ENCODE measurements at places on chromosomes 1 and 21. TPM values are rescaled to one million over a fixed set of nuclear protein-coding genes. Genes with fewer than 3 reads are reported as not detected.

Gene OR2T33
- total RNA-seq, result not detected

Gene GUK1
- 190 TPM for total RNA-seq

Gene MAP7D1
- total RNA-seq, result 142 TPM

Gene NHLH1
- not detected for total RNA-seq

Gene URB1
- total RNA-seq, result 3.5 TPM

Gene EXTL1
- under 0.01 TPM for total RNA-seq

Gene CDA
- total RNA-seq, result 7.5 TPM

Gene CFAP74
- total RNA-seq, result under 0.01 TPM

Gene IL12RB2
- 1.3 TPM for total RNA-seq

Gene CHIA
- under 0.01 TPM for total RNA-seq

Gene ADCY10
- total RNA-seq, result not detected

Gene KRTAP6-3
- total RNA-seq, result not detected

Gene GBP2
- total RNA-seq, result 161 TPM

Gene GUCA2A
- not detected for total RNA-seq

Gene LAMTOR2
- total RNA-seq, result 16.6 TPM

Gene MAB21L3
- total RNA-seq, result under 0.01 TPM

Gene SPRR2B
- total RNA-seq, result not detected

Gene NGF
- not detected for total RNA-seq

Gene DLGAP3
- 0.21 TPM for total RNA-seq

Gene C1orf56
- 0.31 TPM for total RNA-seq

Gene SH3D21
- total RNA-seq, result 1.5 TPM

Gene ADIPOR1
- 139 TPM for total RNA-seq

Gene GPR137B
- 16.1 TPM for total RNA-seq

Gene HPCA
- total RNA-seq, result not detected

Gene TSPAN2
- 2.6 TPM for total RNA-seq

Gene LYPLAL1
- 17.8 TPM for total RNA-seq

Gene ARHGAP30
- 60.3 TPM for total RNA-seq

Gene TNNT2
- total RNA-seq, result 0.10 TPM

Gene MIXL1
- total RNA-seq, result not detected

Gene PRAMEF12
- not detected for total RNA-seq

All from mononuclear cell (primary cell).